Erythroblast (primary cell): ENCODE measurements at places on chromosomes 2 and 18.

DNA sequence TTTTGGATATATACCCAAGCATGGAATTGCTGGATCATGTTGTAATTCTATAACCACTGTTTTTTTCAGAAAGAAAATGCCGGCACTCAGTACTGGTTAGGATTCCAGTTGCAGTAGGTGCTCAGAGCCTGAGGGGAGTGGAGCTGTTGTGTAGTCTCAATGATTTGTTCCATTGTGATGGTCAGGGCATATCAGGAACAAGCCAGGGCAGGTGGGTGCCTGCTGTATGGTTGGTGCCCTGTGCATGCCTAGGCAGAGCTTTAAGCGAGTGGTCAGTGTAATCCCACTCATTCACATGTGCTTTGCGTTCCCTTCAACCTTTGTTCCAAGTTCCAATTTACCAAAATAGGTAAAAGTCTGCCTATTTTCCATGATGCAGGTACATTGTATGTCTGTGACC lies 100.9 kb downstream of the FHOD3 start:
- no peak for DNase-seq

- DNase-seq: no peak
Measured at GRCh38 chr2:175234650-175235049, 53.1 kb upstream of the ATP5MC3 start.

DNA sequence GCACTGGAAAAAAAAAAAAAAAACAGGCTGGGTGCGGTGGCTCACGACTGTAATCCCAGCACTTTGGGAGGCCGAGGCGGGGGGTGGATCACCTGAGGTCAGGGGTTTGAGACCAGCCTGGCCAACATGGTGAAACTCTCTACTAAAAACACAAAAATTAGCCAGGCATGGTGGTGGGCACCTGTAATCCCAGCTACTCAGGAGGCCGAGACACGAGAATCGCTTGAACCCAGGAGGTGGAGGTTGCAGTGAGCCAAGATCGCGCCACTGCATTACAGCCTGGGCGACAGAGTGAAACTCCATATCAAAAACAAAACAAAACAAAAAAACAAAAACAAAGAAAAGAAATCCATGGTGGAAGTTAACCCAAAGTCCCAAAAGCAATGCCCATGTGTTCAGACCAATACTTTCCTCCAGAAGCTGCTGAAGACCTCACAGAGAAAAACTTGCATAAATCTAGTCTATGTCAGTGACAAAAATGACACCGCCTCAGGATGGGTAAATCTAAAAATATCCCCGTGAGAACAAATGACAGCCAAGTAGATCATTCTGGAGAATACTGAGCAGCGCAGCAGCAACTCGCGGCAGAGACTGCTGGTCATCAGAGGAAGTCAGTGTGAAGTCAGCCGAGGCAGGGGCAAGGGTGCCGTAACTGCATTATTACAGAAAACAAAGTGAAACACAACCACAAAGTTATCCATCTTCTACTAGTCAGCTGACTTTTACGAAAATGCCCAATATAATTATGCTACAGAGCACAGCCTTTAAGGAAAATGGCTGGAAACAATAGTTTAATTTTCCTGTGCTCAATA lies 41.0 kb downstream of the LPIN2 start:
- peak; percentile 55 for DNase-seq

GRCh38 chr2:188132385-188132784 lies 159.3 kb upstream of the GULP1 start:
- no peak for DNase-seq

DNA sequence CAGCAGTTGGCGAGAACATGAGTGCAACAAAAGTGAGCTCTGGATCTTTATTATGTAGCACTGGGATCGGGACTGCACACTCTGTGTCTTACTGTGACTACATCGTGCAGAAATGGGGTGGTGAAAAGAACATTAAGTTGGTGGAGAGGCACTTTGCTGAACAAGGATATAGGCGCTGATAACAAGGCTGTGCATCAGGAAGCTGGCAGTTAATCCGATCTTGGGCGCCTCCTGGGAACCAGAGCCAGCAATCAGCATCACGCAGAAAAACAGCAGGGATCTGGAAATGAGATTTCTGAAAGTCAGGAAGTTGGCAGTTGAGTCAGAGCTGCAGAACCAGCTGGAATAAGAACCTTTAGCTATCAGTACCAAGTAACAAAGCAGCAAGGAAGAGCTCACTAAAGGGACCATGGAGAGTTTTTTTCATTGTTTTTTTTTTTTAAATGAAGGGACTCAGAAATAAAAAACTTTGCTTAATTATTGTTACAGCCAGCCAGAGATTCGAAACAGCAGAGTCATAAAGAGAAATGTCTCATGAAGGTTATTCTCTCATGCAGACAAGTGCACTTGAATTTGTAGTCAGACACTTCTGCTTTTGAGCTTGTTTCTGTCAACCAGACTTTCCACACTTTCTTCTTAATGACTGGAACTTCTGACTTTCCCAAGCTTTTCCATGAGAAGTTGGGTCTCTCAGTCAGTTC lies 22.8 kb upstream of the MYO3B start:
- DNase-seq: peak; percentile 33

- DNase-seq: no peak
Measured at GRCh38 chr2:110114831-110115255, 779 bp downstream of the MALL start.

- DNase-seq: peak; percentile 96
Measured at GRCh38 chr2:26244309-26245230, at the start of the genes HADHA and HADHB. TSS of gene HADHA (minus strand) at chr2:26244632. CDS start at chr2:26244596, 36 bp downstream. TSS of gene HADHB (plus strand) at chr2:26244939. CDS start at chr2:26254255, 9,316 bp downstream.

DNA sequence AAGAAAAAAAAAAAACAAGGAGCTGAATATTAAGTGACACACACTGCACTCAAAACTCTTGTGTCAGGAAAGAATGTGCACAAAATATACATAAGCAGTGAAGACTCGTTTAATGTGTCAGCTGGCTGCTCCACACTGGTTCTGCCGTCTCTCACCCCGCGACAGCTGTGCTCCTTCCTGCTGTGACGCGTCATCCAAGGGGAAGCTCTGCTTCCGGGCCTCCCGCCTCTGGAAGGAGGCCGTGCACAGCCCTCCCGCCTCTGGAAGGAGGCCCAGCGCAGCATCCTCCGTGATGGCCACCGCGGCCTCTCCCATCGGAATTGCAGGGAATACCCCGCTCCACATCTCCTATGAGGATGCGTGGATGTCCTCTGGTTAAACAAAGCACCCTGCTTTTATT lies 151.0 kb downstream of the HDAC4 start:
- no peak for DNase-seq

- DNase-seq: no peak
Measured at GRCh38 chr2:97644023-97644717, 1.7 kb upstream of the COX5B start.

DNA sequence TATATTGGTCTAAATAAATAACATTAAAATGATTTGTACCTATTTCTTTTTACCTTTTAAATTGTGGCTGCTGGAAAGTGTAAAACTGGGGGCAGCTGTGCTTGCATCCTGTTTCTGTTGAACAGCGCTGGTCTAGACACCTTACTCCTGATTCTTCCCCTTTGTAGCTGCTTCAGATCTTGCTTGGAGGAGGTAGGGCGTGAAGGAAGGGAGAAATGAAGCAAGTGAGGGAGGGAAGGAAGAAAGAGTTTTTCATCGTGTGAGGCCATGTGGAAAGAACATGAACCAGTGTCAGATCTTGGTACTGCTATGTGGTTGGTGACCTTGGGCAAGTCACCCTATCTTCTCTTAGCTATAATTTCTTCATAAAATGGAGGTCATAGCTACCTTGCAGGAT lies 89.0 kb upstream of the SEC11C start:
- DNase-seq: no peak

- DNase-seq: no peak
Measured at GRCh38 chr18:31079973-31080372, 22.2 kb downstream of the DSC2 start.

DNA sequence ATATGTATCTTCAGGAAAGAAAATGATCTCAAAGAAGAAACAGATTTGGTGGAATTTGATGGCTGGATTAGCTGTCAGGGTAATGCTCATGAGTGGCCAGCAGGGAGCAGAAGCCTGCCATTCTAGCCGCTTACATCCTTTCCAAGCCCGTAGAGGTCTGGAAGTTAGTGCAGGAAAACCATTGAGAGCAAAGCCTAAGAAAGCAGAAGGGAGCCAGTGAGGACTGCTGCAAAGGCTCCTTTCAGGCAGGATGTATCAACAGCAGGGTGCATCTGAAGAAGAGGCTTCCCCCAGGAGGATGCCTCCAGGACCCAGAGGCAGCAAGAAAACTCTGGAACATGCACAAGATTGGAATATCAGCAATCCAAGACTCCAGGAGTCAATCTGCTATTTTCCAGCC lies 22.9 kb upstream of the LBH start:
- DNase-seq: peak; percentile 85

GRCh38 chr2:109446278-109447131 lies 167.3 kb downstream of the SEPTIN10 start:
- DNase-seq: no peak

DNA sequence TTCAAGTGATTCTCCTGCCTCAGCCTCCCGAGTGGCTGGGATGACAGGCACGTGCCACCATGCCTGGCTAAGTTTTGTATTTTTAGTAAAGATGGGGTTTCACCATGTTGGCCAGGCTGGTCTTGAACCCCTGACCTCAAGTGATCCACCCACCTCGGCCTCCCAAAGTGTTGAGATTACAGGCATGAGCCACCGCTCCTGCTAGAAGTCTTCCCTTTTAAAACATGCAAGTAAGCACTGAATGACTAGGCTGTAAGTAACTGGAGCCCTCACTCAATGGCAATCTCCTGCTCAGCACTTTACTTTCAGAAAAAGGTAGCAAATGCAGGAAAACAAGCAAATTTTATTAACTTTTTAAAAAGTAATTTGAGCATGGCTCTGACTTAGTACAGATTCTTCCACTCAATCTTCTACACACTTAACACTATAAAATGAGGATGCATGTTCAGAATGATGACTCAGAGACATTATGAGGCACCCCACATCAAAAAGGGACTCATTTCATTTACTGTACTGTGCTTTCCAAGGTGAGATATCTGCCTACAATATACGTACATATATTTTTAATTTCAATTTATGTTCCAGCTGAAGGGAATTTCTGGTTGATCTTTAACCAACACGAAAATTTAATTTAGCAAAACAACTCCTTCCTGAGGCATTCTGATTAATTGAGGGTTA lies 6.6 kb upstream of the NCK2 start:
- DNase-seq: no peak

DNA sequence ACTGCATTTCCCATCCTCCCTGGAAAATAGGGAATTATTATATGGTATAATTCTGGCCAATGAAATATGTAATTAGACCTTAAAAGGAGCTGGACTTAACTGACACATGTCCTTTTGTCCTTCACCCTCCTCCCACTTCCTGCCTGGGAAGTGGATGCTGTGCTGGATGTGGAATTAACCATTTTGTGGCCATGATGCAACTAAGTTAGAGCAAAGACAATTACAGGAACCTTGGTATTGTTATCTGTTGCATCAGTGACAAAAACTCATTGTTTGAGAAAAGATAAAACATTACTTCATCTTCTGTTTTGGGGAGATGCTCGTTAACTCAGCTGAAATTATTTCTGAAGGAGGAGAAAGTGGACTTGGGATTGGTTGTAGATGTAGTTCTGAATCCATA lies 227.7 kb upstream of the BOD1L2 start:
- DNase-seq: no peak

GRCh38 chr2:26886736-26887135 lies 38.8 kb downstream of the DPYSL5 start:
- DNase-seq: no peak

DNA sequence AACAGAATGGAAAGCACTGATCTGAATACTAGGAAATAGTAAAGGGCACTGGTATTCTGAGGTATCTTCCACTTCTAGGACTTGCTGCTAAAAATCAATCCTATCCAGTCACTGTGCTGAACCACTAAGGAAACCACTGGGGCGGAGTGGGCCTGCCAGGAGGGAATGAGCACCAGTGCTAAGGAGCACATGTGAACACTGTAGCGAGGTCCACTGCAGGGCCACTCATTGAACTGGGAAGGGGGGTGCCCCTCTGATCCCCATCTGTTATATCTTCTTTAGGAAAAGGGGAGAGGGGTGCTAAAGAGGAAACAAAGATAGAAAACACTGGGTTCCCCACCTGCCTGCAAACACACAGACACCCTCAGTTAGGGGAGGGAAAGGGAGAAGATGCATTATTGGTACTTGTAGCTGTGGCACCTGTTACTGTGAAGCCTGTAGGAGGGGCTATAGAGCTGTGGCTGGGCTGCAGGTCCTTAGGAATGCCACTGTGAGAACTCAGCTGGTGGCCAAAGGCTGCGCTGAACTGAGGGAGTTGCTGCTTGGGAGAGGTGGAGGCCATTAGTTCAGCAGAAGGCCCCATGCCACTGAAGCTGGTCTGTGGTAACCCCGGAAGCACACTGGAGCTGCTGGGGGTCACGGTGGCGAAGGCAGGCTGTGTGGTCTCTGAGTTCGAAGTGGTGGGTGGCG lies 81.8 kb downstream of the INO80D start:
- peak; percentile 64 for DNase-seq

DNA sequence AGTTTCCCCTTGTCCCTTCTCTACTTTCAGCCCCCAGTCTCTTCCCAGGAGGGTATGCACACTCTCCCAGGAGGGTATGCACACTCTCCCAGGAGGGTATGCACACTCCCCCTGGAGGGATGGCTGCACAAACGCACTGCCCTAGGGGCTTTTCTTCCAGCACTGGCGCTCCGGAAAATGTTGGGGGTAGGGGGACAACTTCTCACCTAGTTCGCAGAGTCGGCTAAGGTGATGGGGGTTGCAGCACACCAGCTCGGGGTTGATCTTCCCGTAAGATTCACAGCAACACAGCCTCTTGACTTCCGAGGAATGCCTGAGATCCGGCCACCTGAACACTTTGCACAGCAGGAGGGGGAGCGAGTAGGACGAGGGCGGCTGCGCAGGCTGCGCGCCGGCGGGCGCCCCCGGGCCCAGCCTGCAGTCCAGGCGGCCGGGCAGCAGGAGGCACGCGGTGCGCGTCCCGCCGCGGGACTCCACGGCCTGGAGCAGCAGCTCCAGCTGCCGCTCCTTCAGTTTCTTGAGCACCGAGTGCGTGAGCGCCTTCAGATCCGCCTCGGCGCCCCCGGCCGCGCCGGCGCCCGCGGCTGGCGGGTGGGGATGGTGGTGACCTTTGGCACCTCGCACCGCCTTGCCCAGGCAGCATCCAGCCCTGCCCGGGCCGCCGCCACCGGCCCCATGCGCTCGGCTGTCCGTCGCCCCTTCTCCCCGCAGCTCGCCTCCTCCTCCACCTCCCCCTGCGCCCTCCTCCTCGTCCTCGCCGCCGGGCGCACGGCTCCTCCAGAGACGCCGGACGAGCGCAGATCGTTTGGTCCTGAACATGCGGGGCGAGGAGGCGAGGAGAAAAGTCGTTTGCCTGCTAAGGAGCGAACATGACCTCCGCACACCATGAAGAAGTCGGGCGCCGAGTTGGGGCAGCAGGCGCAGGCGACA lies 894 bp downstream of the SMAD7 start:
- peak; percentile 22 for DNase-seq

GRCh38 chr2:216242365-216242764 lies 129.9 kb downstream of the MARCHF4 start:
- DNase-seq: no peak

DNA sequence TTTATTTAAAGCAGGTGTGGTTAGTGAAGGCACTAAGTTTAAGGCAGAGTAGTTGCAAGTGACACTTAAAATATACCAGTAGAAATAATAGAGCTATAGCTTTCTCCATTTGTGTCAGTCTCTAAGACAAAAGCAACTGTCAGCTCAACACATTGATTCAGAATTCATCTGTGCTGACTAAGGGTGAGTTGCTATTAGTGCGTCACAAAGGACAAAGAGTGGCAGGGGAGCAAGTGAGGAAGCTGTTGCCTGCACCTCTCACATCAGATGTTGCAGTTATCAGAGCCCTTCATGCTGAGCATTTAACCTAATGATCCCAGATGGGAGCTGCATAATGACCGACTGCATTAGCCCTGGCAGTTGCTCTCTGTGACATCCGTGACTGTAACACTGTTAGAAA lies 138.6 kb downstream of the DTNA start:
- no peak for DNase-seq
